Activated T-helper 1 cell treated with anti-CD3 and anti-CD28 coated beads, Interleukin-2, amount 50 U/mL, for 16 hours (primary cell): ENCODE measurements at places on chromosomes 12 and 14.

- no peak for DNase-seq
Measured at GRCh38 chr12:115149279-115149678, 465.3 kb upstream of the TBX3 start.

- DNase-seq: no peak
Measured at GRCh38 chr12:82781309-82781997, 94.7 kb downstream of the TMTC2 start.

GRCh38 chr12:105733579-105733978, 403.1 kb downstream of the C12orf75 start:
- no peak for DNase-seq

GRCh38 chr14:104287301-104288009, 149.1 kb downstream of the KIF26A start:
- no peak for DNase-seq

GRCh38 chr14:74905595-74906142, 17.4 kb downstream of the RPS6KL1 start:
- DNase-seq: peak; percentile 75

DNA sequence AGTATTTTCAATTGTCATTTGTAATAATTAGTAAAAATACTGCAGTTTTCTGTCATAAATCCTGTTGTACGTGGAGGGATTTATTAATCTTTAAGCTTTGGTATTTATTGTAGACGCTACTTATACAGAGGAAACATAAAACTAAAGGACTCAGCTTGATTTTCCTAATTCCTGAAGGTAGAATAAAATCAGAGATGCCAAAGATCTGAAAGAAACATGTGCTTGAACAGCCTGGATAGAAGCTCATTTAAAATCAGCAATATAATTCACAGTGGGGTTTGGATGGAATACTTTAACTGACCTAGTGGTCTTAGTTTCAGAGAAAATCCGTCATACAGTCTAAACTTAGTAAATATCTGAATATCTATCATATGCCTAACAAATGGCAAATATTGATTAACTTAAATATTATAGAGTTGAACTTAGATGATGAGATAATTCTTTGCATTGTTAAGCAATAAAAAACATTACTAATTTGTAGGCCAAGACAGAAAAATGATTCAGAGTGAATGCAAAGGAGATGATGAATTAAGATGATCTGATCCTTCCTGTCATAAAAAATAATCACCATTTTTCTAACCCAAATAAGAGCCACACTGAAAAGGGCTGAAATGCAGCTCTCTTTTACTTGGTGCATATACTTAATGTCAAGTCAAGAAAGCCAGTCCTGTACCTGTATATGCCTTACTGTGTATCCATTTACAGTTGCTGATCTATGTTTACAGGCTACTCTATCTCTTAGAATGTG, 397.1 kb upstream of the DCN start:
- DNase-seq: no peak

DNA sequence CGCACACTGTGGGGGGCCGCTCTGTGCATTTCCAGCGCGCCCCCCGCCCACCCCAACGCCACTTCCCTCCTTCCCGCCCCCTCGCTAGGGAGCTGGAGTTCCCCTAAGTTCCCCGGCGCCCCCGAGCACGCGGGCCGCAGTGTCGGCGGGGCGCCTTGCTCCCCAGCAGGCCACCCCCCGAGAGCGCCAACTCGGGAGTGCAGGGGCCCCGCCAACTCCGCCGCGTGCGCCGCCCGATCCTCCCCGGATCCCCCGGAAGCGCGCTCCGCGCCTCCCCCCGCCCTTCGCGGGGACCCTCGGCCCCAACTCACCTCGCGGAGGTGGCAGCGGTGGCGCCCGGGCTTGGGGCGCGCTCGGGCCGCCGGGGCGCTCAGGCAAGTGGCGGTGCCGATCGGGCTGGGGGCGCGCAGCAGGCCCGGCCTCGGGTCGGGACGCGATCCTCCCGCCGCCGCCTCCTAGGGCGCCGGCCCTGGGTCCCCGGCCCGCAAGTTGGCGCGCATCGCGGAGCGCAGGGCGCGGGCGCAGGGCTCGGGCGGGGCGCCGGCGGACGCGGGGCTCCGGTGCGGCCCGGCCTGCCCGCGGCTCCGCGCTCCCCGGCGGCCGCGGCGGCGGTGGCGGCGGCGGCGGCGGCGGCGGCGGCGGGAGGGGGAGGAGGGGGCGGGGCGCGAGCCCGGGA, at the start of gene NCOR2:
Gene NCOR2, minus strand, starts transcription at position 616 of the 676 bp plus-strand sequence. CDS start 72,361 bp downstream, outside the sequence.
- peak; percentile 27 for DNase-seq

DNA sequence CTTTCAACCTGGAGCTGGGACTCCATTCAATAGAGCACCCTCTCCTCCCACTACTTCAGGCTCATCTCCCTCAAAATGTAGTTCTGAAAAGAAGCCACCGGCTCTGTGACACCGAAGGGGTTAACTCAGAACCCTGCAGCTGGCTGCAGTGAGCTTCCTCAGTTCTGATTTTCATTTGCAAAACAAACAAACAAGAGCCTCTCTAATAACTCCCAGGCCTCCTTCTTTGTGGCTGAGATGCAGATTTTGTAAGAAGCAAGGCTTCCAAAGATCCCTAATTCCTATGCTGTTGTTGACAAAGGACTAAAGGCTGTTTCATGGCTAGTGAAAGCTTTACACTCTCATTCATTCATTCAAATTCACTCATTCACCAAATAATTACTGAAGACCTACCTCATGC, 333.4 kb upstream of the TBX3 start:
- DNase-seq: no peak
